ENCODE measurements at places on chromosomes 5 and 9. TPM values are rescaled to one million over a fixed set of nuclear protein-coding genes. Genes with fewer than 3 reads are reported as not detected.
A peak's percentile ranks its signal among the peaks of the same experiment; 100 is the strongest.

- DNase-seq: no peak
Observed at GRCh38 chr5:171318026-171318425, 9.0 kb downstream of the TLX3 start.

- DNase-seq: no peak
Observed at GRCh38 chr5:136992796-136993489, 506.2 kb downstream of the SPOCK1 start.

GRCh38 chr5:25488119-25488518 lies 843.3 kb upstream of the CDH10 start:
- DNase-seq: no peak

- DNase-seq: no peak
Observed at GRCh38 chr5:175813943-175814630, 57.3 kb upstream of the CPLX2 start.

DNA sequence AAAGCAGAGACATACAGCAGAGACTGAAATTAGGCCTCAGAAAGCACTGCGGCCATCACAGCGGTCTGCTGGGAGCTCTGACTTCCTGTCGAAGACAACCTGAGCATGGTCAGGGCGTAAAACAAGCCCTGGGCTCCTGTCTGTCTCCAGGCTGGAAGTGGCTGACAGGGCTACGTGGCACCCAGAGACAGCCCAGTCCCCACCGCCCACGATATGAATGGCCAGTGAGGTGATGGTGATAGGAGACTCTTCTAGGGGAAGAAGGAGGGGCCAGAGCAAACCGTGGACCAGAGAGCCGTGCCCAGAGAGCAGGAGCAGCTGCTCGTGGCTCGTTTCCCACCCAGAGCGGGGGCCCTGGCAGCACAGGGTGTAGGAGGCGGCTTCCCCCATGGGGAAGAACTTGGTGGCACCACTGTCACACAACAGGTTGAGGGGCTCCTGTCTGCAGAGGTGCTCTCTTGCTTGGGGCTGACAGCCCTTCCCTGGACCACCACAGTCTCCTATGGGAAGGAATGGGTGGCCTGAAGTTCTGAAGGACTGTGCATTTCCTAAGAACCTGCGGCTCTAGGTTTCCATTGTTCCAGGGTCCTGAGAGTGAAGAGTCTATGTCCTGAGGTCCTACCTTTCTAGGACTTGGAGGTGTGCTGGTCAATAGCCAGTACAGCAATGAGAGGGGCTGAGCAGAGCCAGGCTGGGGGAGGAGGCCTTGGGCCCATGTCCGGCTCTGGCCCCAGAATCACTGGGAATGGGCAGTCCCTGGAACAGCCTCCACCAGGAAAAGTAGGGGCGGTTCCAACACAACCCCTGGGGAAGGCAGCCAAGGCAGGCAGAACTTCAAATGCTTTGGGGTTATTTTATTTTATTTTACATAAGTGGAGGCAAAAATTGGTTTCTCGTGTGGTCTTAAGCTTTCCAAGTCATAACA lies 56.4 kb downstream of the BARX1 start:
- DNase-seq: no peak

GRCh38 chr9:128193469-128194096 lies 2.2 kb upstream of the CIZ1 start:
- DNase-seq: no peak

DNA sequence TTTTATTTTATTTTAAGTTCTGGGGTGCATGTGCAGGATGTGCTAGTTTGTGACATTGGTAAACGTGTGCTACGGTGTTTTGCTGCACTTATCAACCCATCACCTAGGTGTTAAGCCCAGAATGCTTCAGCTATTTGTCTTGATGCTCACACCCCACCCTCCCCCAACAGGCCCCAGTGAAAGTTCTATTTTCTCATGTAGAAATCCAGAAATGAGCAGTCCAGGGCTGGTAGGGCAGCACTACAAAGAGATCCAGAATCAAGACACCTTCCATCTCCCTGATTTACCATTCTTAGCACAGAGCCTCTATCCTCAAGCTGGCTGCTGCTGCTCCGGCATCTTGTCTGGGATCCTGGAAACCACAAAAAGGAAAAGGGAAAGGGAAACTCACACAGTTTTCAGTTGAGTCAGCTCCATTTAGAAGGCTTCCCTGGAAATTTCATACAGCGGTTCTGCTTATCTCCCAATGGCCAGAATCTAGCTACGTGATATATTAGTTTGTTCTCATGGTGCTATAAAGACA lies 85.4 kb upstream of the SMARCA2 start:
- no peak for DNase-seq

DNA sequence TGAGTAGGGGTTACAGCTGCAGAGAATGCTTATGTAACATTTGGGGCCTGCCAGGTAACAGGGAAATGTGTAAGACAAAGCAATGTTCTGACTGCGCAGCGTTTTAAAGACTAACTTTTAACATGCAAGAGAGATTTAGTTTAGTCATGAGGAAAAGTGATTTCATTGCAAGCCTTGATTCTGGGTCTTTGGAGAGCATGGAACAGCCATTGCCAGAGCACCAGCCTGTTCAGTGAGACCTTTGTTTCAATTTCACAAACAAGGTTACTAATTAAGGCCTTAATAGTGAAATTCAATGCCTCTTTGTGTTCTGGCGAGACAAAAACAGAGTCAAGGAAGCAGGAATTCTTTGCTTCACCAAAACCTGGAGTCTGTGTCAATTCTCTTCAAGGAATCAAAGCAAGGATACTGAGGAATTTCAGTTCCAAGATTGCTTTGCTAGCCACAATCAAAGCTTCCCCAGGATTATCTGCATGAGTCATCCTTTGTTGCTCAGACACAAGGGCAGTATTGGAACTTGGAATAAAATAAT lies 14.4 kb downstream of the CKMT2 start:
- DNase-seq: no peak

GRCh38 chr5:143182901-143183820 lies 220.3 kb downstream of the NR3C1 start:
- no peak for DNase-seq

- no peak for DNase-seq
Observed at GRCh38 chr5:54832045-54832444, 153.3 kb downstream of the ESM1 start.

DNA sequence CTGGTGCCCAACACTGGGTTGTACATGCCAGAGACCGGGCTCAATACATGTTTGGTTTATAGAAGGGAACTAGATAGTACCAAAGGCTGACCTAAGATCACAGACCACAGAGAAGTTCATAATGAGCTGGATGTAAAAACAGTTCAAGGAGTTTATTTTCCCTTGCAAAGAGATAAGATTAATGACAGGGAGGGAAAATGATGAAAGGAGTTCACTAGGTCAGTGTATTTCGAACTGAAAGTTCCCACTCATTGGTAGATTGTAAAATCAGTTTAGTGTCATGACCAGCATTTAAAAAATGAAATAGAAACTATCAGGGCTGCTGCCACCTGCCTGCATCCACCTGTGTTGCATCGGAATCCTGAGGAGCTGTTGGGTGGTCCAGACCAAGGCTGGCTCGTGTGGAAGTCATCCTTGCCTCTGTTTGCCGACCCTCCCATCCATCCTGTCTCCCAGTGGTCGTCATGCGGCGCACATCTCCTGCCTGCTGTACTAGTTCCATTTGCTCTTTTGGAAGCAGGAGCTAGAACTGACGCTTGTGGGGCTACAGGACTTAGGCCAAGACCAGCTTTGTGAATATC lies 21.1 kb downstream of the TBC1D2 start:
- no peak for DNase-seq

GRCh38 chr5:139133282-139133681 lies 64.9 kb downstream of the SIL1 start:
- DNase-seq: no peak

- no peak for DNase-seq
Observed at GRCh38 chr9:107260437-107261081, 22.5 kb upstream of the RAD23B start.

GRCh38 chr9:80020056-80020455 lies 448.3 kb downstream of the TLE4 start:
- DNase-seq: no peak

DNA sequence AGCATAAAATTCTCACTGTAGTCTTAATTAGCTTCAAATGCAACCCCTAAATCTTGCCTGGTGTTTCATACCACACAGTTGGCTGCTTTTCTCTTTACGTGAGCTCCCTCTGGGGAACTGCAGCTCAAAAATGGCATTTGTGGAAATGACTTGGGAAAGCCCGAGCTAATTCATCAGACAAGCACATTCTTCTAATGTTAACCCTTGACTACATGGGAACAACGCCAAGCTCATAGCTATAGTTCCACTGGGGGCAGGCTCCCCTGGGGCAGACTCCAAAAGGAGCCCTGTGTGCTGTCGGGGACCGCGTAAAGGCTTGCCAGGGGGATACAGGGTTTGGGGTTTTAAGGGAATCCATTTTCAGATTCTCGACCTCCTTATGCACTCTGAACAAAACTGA lies 301.4 kb upstream of the DAP start:
- no peak for DNase-seq

- no peak for DNase-seq
Observed at GRCh38 chr5:83633285-83633684, 87.4 kb downstream of the HAPLN1 start.

GRCh38 chr5:116766470-116766947 lies 191.9 kb upstream of the SEMA6A start:
- no peak for DNase-seq

DNA sequence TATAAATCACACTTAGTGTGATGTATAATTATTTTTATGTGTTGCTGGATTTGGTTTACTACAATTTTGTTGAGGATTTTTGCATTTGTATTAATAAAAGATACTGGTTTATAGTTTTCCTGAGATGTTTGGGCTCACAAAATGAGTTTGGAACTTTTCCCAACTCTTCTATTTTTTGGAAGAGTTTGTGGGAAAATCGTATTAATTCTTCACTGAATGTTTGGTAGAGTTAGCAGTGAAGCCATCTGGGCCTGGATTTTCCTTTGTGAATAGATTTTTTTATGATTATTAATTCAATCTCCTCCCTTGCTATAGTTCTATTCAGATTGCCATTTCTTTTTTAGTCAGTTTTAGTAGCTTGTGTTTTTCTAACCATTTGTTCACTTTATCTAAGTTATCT lies 201.7 kb upstream of the NFIL3 start:
- DNase-seq: no peak

- no peak for DNase-seq
Observed at GRCh38 chr9:13378154-13378553, 98.7 kb upstream of the MPDZ start.

- DNase-seq: no peak
Observed at GRCh38 chr9:131167146-131167692, 41.8 kb downstream of the NUP214 start.

GRCh38 chr5:98076501-98076900 lies 697.0 kb upstream of the RGMB start:
- no peak for DNase-seq

- peak; percentile 63 for DNase-seq
Observed at GRCh38 chr9:503881-504852, 289.5 kb downstream of the DOCK8 start.

Gene GPR151
- total RNA-seq: not detected

Gene ADGRD2
- not detected for total RNA-seq

Gene TAF1L
- not detected for total RNA-seq

Gene LCN1
- total RNA-seq: not detected

Gene TMOD1
- total RNA-seq: 1.5 TPM

Gene NR6A1
- 2.4 TPM for total RNA-seq

Gene KIAA0825
- total RNA-seq: 1.5 TPM

Gene NME5
- not detected for total RNA-seq

Gene ENTPD2
- not detected for total RNA-seq

Gene EIF4EBP3
- total RNA-seq: 11.9 TPM

Gene NUTM2G
- total RNA-seq: not detected

Gene CDC25C
- total RNA-seq: 4.3 TPM
